AG08396 (cell line): ENCODE measurements at places on chromosomes 2 and 18.

- DNase-seq: no peak
Observed at GRCh38 chr18:13392029-13392750, 173.6 kb downstream of the LDLRAD4 start.

DNA sequence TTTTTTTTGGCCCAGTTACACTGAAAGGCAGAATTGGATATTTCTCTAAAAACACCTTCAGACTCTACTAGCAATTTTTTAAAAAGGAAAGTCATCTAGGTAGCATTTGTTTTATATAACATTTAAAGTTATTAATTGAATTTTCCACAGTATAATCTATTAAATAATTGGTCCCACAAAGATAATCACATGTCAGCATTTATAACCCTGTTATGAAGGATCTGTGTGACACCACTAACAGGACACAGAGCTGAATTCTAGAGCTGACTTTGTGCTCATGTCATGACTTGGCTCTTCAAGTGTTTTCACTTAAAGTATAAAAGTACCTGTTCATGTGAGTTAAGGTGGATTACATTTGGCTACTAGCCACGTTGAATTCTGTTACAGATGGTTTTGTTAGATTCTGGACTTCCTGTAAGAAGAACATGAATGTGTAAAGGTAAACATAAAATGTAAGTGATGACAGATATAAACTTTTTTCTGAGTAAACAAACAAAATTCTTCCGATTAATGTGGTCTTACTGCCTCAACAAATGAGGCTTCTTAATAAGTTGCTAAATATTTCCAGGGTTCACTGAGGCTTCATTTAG, 69.1 kb upstream of the PROKR1 start:
- DNase-seq: no peak

DNA sequence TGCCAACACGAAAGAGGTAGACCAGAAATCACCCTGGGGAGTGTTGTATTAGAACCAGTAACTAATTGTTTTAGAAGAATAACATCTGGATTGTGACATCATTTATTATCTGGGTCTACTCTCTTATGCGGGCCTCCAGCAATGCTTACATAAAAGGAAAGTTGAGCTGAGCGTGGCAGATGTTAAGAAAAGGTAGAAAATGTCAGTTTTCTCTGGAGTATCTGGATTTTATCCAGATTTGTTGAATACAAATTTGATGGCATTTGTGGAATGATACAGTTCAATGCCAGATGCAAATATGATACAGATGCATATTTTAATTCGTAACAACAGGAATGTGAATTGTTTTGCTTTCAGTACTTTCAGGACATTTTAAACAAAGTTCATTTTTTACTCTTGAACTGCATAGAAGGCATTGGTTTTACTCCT, 90.3 kb downstream of the PRPF40A start:
- DNase-seq: no peak

DNA sequence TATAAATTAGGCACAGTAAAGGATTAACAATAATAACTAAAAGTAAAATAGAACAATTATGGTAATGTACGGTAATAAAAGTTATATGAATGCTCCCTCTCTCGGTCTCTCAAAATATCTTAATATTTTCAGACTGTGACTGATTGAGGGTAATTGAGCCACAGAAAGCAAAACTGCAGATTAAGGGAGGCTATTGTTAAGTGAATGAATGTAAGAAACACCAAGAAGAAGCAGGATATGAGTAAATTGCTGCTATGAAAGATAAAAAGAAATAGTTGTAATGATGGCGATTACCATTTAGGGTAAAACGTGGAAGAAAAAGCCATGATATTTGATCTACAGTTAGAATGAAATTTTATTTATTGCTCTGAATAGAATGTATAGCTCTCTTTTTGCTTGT, 24.1 kb downstream of the GULP1 start:
- DNase-seq: no peak

GRCh38 chr2:189698020-189698887, 23.8 kb downstream of the ANKAR start:
- DNase-seq: peak; percentile 17

- DNase-seq: no peak
Observed at GRCh38 chr18:24068945-24069693, 54.6 kb downstream of the TTC39C start.

- DNase-seq: no peak
Observed at GRCh38 chr2:10518470-10519393, 70.6 kb upstream of the ODC1 start.

DNA sequence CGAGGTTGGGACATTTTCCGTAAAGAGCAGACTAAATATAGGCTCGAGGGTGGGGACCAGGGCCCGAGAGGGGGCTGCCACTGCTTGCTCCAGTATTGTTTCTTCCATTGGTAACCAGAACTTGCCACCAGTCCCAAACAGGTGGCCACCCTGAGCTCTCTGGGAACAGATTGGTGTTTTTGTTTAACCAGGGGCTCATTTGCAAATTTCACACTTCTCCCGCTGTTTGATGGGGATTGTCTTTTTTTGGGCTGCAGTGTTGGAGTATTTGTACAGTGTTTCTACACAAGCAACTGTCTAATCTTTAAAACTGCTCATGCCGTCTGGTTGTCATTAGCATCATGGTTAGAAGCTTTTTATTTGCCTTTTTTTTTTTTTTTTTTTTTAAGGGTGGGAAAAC, 8.5 kb downstream of the AGAP1 start:
- no peak for DNase-seq

- no peak for DNase-seq
Observed at GRCh38 chr18:35917043-35917442, 55.4 kb upstream of the RMP24 start.
